ENCODE measurements at places on chromosomes 12 and 14. TPM values are rescaled to one million over a fixed set of nuclear protein-coding genes. Genes with fewer than 3 reads are reported as not detected.

TMEM179 gene
- total RNA-seq, result under 0.01 TPM

ALX1 gene
- 39.0 TPM for total RNA-seq

LRP1-AS gene
- not detected for total RNA-seq

GLI1 gene
- 0.15 TPM for total RNA-seq

HSPB8 gene
- 20.0 TPM for total RNA-seq

SPTB gene
- total RNA-seq, result not detected

CCDC88C gene
- 0.46 TPM for total RNA-seq

TAS2R14 gene
- 5.5 TPM for total RNA-seq

COX8C gene
- total RNA-seq, result not detected

MYH6 gene
- total RNA-seq, result not detected

PYGL gene
- total RNA-seq, result 117 TPM

HOXC11 gene
- total RNA-seq, result 0.33 TPM

IAPP gene
- total RNA-seq, result not detected

All from melanocyte of skin (primary cell).